ENCODE measurements at places on chromosomes 2 and 18.

- DNase-seq = no peak
Observed at GRCh38 chr2:101356055-101356454, 31.2 kb downstream of the CREG2 start.

DNA sequence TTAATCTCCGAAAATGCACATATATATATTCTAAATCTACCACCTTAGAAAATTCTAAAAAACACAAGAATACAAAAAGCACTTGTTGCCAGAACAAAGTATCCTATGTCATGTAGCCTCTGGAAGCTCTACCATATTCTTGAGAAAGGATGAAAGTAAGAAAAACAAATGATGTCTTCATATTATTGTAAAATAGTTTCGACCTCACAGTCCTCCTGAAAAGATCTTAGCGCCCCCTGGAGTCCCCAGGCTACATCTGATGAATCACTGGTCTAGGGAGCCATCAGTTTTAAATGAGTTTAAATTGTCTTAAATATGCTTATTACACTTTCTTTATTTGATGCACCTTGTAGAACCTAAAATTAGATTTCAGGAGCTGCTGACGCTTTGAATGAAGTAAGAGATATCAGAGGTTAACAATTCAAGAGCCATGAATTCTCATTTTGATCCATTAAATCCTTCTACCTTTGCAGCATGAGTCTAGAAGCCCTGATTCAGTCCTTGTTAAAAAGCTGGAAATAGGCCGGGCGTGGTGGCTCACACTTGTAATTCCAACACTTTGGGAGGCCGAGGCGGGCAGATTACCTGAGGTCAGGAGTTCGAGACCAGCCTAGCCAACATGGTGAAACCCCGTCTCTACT, 138.8 kb downstream of the MCFD2 start:
- DNase-seq = peak; percentile 49

DNA sequence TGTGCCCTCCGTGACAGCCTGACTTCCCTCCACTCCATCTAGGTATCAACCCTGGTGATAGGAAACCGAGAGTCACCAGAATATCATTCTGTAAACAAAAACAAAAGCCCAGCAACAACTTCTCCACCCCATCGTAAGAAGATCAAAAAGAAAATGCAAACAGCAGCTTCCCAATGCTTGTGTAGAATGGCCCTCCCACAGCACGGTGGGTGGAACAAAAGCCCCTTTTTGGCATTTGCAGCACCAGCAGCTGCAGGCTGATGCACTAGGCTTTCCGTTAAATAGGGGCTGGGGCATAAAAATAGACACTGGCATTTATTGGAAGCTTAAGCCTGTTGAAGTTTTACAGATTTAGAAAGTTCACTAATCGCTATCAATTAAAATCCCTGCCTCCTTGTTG, 513.0 kb downstream of the GALR1 start:
- no peak for DNase-seq

GRCh38 chr18:38956068-38956467, 1390.5 kb upstream of the CELF4 start:
- DNase-seq = no peak

GRCh38 chr2:86673986-86674670, 46.0 kb upstream of the RMND5A start:
- no peak for DNase-seq

DNA sequence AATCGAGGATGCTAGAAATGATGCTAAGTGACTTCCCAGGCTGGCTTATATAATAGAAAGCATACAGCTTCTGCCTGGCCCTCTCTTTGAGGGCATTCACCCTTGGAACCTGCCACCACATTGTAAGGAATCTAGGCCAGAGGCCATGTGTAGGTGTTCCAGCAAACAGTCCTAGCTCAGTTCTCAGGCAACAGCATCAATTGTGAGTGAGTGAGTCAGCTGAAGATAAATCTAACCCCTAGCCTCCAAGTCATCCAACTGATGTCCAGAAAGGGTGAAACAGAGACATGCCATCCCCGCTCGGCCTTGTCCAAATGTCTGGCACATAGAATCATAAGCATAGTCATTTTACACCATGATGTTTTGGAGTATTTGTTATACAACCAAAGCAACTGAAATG, 324.3 kb upstream of the KLHL14 start:
- no peak for DNase-seq

GRCh38 chr18:11899063-11899462, 9.1 kb downstream of the MPPE1 start:
- no peak for DNase-seq

DNA sequence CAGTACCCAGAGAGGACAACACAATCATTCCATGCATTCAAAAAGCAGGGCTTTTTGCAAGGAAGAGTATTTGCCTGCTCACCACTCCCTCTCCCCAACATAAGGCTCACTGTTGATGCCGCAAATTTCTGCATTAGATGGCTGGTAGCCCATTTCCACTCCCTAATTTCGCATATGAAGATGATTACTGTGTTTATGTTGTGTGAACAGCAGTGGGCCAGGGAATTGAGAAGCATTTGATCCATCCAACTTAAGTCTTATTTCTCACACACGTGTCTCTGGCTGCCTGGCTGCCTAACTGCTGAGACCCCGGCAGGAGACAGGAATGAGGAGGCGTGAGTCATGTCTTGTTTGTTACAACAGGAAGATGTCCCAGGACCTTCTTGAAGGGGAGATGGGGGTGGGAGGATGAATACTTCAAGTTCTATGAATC, 294.1 kb downstream of the ALK start:
- DNase-seq = no peak

- no peak for DNase-seq
Observed at GRCh38 chr2:193072647-193073046, 877.9 kb upstream of the TMEFF2 start.

DNA sequence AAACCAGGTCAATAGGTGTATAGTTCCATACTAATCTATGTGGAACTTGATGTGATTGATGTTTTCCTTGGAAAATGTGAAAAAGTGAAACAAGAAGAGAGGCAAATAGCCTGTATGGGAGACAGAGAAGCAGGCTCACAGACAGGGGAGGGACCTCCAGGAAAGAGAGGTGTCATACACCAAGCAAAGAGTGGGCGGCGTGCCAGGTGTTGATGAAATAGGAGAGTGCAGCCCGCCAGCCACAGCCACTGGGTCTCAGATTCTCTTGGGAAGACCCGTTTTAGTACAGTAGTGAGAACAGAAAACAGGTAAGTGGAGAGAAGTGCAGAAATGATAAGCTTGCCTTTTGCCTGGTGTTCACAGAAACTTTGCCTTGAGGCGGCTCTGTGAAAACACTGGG, 301.9 kb downstream of the ZNF407 start:
- no peak for DNase-seq

GRCh38 chr2:160664603-160665140, 171.1 kb upstream of the RBMS1 start:
- DNase-seq = no peak

DNA sequence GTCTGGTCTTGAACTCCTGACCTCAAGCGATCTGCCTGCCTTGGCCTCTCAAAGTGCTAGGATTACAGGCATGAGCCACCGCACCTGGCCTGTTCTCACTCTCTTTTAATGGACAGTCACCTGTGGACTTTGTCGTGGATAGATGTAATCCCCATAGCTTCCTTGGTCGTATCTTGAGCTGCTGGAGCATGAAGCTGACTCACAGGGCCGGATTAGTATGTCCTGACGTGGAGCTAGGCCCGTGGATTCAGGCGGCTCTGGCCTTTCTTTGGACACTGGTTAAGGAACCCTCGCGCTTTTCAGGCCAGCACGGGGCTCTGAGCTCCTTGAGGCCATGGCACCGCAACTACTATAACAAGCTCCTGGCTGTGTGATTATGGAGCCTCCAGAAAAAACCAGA, 27.5 kb upstream of the GBX2 start:
- DNase-seq = no peak

DNA sequence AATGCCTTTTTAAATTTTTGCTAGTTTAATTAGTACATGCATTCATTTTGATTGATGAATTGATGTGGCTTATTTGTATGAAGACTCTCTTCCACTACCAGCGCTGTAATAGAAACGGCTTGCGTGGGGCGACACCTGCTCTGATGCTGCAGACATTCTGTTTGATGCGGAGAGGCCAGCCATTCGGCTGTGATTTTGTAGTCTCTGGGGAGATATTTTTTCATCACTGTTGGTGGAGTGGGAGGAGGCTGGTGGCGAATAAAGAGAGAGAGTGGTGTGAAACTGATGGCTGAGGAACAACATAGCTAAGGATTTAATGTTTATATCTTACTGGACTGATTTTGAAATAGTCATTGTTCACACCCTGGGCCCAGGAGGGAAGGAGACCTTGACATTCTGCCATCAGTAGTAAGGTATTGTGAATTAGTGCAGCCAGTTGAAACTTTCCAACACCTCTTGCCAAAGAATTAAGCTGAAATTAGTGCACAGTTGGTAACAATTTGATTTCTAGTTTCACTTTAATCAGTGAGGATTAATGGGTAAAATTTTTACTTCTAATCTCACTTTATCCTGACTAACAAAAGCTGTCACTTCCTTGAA, 224.1 kb downstream of the MTX2 start:
- peak; percentile 8 for DNase-seq

DNA sequence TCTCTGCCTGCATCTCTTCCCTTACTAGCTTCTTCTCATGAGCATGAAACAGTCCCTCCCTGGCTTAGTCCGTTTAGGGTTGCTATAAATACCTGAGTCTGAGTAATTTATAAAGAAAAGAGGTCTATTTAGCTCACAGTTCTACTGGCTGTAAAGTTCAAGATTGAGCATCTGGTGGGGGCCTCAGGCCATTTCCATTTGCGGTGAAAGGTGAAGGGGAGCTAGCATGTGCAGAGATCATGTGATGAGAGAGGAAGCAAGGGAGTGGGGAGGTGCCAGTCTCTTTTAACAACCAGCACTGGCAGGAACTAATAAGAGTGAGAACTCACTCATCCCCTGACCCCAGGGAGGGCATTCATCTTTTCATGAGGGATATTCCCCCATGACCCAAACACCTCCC, 26.8 kb downstream of the RHBDD1 start:
- DNase-seq = no peak

GRCh38 chr2:72142570-72143440, 4.9 kb downstream of the CYP26B1 start:
- DNase-seq = no peak

DNA sequence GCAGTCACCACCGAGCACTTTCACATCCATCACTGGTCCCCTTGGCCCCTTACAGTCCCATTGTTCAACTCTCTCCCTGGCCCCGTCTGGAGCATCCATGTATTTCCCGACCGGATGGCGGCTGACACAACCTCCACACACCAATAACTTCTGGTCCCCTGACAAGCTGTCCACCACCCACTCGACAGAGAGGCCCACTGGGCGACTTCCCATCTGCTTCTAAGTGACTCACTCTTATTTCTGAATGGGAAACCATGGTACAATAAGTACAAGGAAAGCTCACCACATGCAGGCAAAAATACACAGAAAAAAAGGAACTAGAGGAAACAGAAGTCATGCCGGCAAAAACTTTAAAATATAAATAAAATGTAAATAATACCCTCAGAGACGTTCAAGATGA, 82.9 kb upstream of the RAB12 start:
- no peak for DNase-seq

DNA sequence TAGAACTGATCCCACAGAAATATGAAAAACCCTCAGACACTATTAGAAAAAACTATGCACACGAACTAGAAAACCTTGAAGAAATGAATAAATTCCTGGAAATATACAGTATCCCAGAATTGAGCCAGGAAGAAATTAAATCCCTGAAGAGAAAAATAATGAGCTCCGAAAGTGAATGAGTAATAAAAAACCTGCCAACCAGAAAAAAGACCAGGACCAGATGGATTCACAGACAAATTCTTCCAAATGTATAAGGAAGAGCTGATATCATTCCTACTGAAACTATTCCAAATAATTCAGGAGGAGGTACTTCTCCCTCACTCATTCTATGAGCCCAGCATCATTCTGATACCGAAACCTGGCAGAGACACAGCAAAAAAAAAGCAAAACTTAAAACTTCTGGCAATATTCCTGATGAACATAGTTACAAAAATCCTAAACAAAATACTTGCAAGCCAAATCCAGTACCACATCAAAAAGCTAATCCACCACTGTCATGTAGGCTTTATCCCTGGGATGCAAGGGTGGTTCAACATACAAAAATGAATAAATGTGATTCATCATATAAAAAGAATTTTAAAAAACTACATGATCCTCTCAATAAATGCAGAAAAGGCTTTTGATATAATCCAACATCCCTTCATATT, 1397.6 kb upstream of the DDX18 start:
- DNase-seq = no peak

Measured in germinal center (tissue), 1 donor.